Osteoblast (primary cell): ENCODE measurements at places on chromosomes 1 and 21. TPM values are rescaled to one million over a fixed set of nuclear protein-coding genes. Genes with fewer than 3 reads are reported as not detected.

DNA sequence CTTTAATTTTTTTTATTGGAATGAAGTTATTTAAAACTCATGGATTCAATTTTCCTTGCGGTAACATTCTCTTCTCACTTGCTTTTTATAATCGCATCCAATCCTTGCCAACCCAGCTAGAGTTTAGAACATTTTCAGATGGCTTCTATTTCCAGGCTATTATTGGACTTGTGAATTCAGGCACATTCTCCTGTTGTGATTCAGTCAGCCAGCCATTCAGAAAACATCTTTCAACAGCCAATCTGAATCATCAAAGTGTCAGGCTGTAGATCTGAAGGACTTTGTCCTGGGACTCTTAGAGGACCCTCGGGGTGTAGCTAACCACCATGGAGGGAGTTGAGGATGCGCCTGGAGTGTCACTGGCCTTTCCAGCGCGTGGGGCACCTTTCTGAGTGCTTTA, 92.4 kb downstream of the PRDM2 start:
- DNase-seq = peak; percentile 91

Gene CHRM3
- under 0.01 and 0.29 TPM in 2 replicates for total RNA-seq

Gene OPRD1
- total RNA-seq = not detected in 2 replicates

DNA sequence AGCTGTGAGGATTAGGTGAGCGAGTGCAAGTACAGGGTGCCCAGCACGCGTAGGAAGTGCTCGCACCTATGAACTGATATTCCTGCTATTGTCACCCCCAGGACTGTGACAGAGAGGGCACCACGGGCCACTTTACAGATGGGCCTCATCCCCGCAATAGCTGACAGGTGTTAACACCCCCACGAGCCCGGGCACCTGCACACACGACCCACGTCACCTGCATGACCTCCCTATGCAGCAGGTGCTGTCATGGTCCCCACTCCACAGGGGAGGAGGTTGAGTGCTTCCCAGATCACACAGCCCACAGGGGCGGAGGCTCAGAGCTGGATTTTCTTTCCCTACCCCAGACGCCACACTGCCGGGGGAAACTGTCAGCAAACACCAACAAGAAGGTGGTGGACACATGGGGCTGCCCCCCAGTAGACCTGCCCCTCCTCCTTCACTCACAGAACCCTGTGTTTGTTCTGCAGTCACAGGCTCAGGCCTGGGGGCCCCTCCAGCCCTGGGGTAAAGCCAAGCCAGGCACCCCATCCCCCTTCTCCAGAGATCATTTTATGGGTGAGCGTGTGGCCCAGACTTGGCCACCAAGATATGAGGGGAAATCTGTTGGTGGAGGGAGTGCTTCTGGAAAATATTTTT, 465.5 kb downstream of the MATN1 start:
- DNase-seq = no peak

Gene AADACL3
- total RNA-seq = not detected in 2 replicates

Gene HTR6
- total RNA-seq = under 0.01 TPM in 1 of 2 replicates, not detected in the other

DNA sequence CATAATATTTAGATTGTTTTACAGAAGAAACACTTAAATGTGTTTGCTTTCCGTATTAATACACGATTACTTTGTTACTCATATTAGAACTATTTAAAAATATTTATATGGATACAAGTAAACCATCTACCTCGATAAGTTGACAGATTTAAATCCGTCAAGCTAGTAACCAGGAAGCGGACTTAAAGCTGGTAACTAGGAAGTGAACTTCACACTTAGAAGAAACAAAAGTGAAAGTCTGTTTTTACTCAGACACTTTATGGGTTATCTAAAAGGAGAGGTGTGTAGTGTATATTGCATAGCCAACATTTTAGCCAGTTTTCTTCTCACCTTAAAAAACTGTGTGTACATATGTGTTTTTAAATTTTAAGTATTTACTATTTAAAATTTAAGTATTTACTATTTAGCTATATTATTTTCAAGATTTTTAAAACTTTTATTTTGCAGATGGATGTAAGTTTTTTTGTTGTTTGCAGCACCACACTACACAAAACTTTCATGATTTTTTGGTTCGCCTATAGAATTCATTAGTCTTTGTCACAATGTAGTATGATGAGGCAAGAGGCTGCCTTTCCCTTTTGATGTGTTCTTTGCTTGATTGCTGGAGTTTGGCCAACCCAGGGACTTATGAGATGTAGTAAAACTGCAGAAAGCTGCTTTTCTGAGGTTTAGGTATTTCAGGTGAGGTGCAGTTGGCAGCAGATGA, 2.7 kb downstream of the USP25 start:
- DNase-seq = no peak

GRCh38 chr21:43637530-43638158, 21.6 kb downstream of the HSF2BP start:
- no peak for DNase-seq

Gene SPATA21
- total RNA-seq = not detected in 2 replicates

DNA sequence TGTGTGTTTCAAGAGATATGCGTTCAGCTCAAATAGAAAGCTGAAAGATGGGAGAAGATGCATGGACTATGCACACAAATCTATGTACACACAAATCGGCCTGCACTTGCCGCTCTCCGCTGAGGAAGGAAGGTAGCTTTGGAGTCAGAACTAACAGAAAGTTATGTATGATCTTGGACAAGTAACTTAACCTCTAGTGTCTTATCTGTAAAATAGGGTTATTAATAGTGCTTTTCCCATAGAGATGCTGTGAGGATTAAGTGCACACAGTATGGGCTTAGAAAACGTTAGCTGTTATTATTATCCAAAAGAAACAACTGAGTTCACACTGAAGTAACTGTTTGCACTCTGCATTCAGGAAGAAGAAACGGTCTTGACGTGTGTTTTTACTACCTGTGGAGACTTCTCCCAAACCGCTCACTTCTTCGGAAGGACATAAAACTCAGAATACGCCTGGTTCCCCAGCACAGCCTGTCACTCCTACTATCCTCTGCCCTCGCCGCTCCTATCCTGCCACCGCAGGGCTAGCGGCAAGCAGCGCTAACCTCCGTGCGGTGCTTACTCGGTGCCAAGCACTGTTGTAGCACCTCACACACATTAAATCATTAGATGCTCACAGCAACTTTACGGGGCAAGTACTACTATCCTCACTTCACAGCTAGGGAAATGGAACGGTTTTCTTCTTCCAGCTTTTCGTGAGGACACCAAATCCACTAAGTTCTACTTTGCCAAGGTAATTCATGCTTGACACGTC, 1.3 kb downstream of the TGFBR3 start:
- peak; percentile 76 for DNase-seq

- no peak for DNase-seq
These were observed 114.0 kb downstream of the NBPF12 start for GRCh38 chr1:147052143-147052542.

Gene CRTC2
- total RNA-seq = 4.7 and 6.8 TPM in 2 replicates
